Colonic mucosa (tissue), 4 donors: ENCODE measurements at places on chromosomes 12 and 14. TPM values are rescaled to one million over a fixed set of nuclear protein-coding genes. Genes with fewer than 3 reads are reported as not detected.

KRT2 gene
- total RNA-seq, result not detected

OTOGL gene
- 0.08 TPM for total RNA-seq

SYNE3 gene
- total RNA-seq, result 7.3 TPM

PIWIL1 gene
- not detected for total RNA-seq

DNA sequence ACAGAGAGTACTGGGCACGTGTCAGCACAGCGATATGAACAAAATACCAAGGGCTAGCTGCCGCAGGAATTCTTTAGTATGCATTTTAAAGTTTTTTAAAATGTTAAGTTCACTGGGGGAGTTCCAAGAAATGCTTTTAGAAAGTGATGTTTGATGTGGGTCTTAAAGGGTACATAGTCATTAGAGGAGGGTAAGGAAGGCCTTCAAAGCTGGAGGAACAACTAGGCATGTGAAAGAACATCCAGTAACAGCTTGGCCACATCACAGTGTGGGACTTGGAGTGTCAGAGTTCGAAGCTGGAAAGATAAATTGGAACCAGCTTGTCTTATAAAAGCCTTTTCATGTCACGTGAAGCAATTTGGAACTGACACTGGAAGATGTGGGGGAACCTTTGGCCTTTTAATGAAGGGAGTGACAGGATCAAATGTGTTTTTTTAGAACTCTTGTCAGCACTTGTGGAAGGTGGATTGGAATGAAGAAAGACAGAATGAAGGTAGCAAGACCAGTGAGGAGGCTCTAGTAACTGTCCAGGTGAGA is 57.7 kb downstream of the WDR20 start:
- no peak overlapping the region for H3K27ac ChIP-seq
- no peaks in the 10 kb centered on the region for H3K36me3 ChIP-seq
- H3K4me3 ChIP-seq, result no peak overlapping the region
- DNase-seq, result no peak

GRCh38 chr12:39835517-39836489 is 216.2 kb upstream of the ABCD2 start:
- no peak overlapping the region for H3K4me3 ChIP-seq
- H3K36me3 ChIP-seq, result no peaks in the 10 kb centered on the region
- no peak for DNase-seq
- H3K27me3 ChIP-seq, result no peaks in the 10 kb centered on the region
- no peaks in the 10 kb centered on the region for H3K4me1 ChIP-seq

DNA sequence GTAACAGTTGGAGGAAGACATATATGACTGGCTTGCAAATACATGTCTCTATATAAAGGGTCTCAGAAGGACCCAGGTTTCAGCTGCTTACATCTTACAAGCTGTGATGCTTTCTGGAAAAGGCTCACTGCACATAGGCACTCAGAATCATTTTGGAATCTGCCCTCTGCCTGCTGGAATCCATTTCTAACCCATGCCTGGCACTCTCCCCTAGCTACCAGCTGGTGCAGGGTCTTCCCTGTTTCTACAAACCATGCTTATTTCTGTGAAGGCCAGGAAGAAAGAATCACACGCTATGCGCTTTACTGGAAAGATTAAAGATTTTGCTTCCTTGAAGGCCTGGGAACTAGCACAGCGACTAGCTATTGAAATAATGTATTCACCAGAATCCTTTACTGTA is 151.3 kb downstream of the DICER1 start:
- no peak overlapping the region for H3K27ac ChIP-seq
- H3K36me3 ChIP-seq, result no peaks in the 10 kb centered on the region
- no peak for DNase-seq
- H3K4me1 ChIP-seq, result no peaks in the 10 kb centered on the region
- H3K4me3 ChIP-seq, result no peak overlapping the region

- no peaks in the 10 kb centered on the region for H3K27me3 ChIP-seq
- H3K36me3 ChIP-seq, result no peaks in the 10 kb centered on the region
- H3K27ac ChIP-seq, result no peak overlapping the region
Observed at GRCh38 chr12:131530422-131530821, 180.5 kb upstream of the SFSWAP start.

GRCh38 chr14:49516286-49516685 is 69.9 kb downstream of the RPS29 start:
- H3K27me3 ChIP-seq, result no peaks in the 10 kb centered on the region
- H3K27ac ChIP-seq, result no peak overlapping the region
- DNase-seq, result no peak
- no peaks in the 10 kb centered on the region for H3K4me1 ChIP-seq

- peaks cover 10% of the 10 kb centered on the region for H3K4me1 ChIP-seq
- no peak for DNase-seq
- H3K27me3 ChIP-seq, result peaks cover 18% of the 10 kb centered on the region
- H3K4me3 ChIP-seq, result no peak overlapping the region
Observed at GRCh38 chr14:73242357-73242901, 5.1 kb downstream of the PAPLN start.

GRCh38 chr12:45183246-45183645 is 32.6 kb upstream of the ANO6 start:
- no peaks in the 10 kb centered on the region for H3K27me3 ChIP-seq
- no peak overlapping the region for H3K27ac ChIP-seq
- no peaks in the 10 kb centered on the region for H3K36me3 ChIP-seq
